Thyroid gland (tissue), 4 donors: ENCODE measurements at places on chromosomes 4 and X. TPM values are rescaled to one million over a fixed set of nuclear protein-coding genes. Genes with fewer than 3 reads are reported as not detected.

Gene RHOH
- 0.67 TPM for total RNA-seq

Gene POLN
- 3.3 TPM for total RNA-seq

DNA sequence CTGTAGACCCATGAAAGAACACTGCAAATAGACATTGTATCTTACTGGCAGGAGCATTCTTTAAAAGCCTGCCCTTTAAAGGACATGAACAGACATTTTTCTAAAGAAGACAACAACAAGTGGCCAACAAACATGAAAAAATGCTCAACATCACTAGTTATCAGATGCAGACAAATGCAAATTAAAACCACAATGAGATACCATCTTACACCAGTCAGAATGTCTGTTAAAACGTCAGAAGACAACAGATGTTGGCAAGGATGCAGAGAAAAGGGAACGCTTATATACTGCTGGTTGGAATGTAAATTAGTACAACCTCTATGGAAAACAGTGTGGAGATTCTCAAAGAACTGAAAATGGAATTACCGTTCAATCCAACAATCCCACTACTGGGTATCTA is 77.2 kb downstream of the ATP10D start:
- H3K4me1 ChIP-seq = no peaks in the 10 kb centered on the region
- no peaks in the 10 kb centered on the region for H3K27me3 ChIP-seq
- H3K4me3 ChIP-seq = no peak overlapping the region
- H3K36me3 ChIP-seq = peaks cover 8% of the 10 kb centered on the region

- no peak for DNase-seq
- H3K4me3 ChIP-seq = no peak overlapping the region
- H3K27ac ChIP-seq = no peak overlapping the region
- H3K27me3 ChIP-seq = no peaks in the 10 kb centered on the region
- H3K36me3 ChIP-seq = no peaks in the 10 kb centered on the region
Observed at GRCh38 chrX:6708676-6709380, 173.9 kb upstream of the VCX3A start.

DNA sequence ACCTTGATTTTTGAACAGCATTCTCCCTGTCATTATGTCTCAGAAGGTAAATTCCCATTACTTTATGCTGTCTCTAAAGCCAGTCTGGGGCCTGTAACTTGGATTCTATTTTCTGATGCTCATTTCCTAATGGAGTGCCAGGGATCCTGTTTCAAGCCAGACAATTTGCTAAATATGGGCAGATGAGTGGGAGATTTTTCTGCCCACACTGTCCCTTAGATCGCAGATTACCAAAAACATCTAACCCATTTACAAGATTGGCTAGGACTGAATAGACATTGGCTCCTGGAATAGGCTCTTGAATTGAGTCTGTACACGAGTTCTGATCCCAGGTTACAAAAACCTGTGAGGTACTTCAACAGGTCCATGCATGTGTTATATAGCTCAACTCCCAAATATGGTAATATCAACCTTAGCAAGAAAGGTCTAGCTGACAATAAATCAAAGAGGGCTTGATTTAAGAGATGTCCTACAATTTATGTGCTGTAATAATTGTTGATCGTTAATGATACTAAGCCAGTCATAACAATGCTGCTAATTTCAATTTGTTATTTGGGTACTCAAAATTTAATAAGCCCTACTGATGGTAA is 5.7 kb downstream of the GPC3 start:
- DNase-seq = no peak
- H3K36me3 ChIP-seq = no peaks in the 10 kb centered on the region
- H3K4me3 ChIP-seq = no peak overlapping the region
- no peak overlapping the region for H3K27ac ChIP-seq
- H3K27me3 ChIP-seq = peaks cover 4% of the 10 kb centered on the region

- no peaks in the 10 kb centered on the region for H3K27me3 ChIP-seq
- H3K4me3 ChIP-seq = no peak overlapping the region
- H3K4me1 ChIP-seq = no peaks in the 10 kb centered on the region
- no peak for DNase-seq
- H3K36me3 ChIP-seq = no peaks in the 10 kb centered on the region
- no peak overlapping the region for H3K27ac ChIP-seq
Observed at GRCh38 chrX:122666601-122667000, 517.5 kb upstream of the GRIA3 start.

DNA sequence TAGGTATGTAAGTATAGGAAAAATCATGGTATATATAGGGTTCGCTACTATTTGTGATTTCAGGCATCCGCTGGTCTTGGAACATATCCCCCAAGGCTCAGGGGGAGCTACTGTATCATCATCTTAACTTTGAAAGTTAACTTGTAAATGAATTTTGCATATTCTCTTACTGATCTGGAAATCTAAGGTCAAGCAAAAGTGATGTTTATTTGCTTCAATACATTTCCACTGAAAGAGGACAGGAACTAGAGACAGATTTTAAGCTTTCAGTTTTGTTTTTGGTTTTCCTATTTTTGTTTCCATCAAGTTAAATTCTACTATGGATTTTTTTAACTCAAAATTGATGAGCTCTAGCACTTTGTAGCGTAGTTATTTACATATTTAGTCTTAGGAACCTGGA is 56.2 kb downstream of the NAF1 start:
- H3K27me3 ChIP-seq = no peaks in the 10 kb centered on the region
- H3K27ac ChIP-seq = no peak overlapping the region
- H3K4me3 ChIP-seq = no peak overlapping the region
- DNase-seq = no peak

- H3K36me3 ChIP-seq = peaks cover 29% of the 10 kb centered on the region
- H3K4me1 ChIP-seq = no peaks in the 10 kb centered on the region
- no peak overlapping the region for H3K4me3 ChIP-seq
Observed at GRCh38 chr4:3145234-3145924, 70.9 kb downstream of the HTT start.

DNA sequence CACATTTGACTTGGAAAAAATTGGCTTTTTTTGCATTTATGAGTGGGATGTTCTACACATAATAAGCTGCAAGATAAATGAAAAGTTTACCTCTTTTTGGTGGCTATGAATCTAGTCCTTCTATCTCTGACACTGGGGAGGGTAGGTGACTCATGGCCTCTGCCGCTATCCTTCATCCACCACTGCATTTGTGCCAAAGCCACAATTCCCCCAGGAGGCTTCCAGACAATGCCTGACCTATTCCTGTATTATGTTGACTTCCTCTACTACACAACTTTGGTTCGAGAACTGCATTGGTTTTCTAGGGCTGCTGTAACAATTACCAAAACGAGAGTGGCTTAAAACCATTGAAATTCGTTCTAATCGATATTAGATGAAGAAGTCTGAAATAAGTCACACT is 245.6 kb downstream of the TRAM1L1 start:
- H3K27ac ChIP-seq = no peak overlapping the region
- no peak for DNase-seq
- H3K27me3 ChIP-seq = no peaks in the 10 kb centered on the region
- H3K36me3 ChIP-seq = no peaks in the 10 kb centered on the region

DNA sequence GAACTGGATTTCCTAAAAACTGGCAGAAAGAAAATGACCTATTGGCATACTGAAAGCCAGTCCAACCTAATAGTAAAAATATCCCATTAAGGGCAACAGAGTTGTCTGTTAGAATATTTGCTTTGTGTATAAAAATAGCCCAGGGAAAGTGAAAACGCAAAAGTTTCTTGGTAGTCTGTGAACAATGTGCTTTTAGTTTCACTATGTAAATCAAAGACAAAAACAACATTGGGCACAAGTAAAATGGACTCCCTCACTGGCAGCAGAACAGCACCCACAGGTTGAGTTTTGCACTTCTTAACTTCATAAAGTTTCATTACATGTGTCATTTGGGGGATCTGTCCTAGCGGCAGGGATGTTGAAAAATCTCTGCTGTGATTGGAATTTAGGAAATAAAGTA is 4.3 kb upstream of the FGG start:
- H3K36me3 ChIP-seq = no peaks in the 10 kb centered on the region
- H3K27me3 ChIP-seq = no peaks in the 10 kb centered on the region
- H3K4me3 ChIP-seq = no peak overlapping the region
- H3K27ac ChIP-seq = no peak overlapping the region
- no peaks in the 10 kb centered on the region for H3K4me1 ChIP-seq
- no peak for DNase-seq

- no peaks in the 10 kb centered on the region for H3K27me3 ChIP-seq
- no peaks in the 10 kb centered on the region for H3K4me1 ChIP-seq
- no peaks in the 10 kb centered on the region for H3K36me3 ChIP-seq
- no peak overlapping the region for H3K27ac ChIP-seq
- no peak overlapping the region for H3K4me3 ChIP-seq
- DNase-seq = no peak
Observed at GRCh38 chr4:101122019-101122418, 225.3 kb downstream of the PPP3CA start.

DNA sequence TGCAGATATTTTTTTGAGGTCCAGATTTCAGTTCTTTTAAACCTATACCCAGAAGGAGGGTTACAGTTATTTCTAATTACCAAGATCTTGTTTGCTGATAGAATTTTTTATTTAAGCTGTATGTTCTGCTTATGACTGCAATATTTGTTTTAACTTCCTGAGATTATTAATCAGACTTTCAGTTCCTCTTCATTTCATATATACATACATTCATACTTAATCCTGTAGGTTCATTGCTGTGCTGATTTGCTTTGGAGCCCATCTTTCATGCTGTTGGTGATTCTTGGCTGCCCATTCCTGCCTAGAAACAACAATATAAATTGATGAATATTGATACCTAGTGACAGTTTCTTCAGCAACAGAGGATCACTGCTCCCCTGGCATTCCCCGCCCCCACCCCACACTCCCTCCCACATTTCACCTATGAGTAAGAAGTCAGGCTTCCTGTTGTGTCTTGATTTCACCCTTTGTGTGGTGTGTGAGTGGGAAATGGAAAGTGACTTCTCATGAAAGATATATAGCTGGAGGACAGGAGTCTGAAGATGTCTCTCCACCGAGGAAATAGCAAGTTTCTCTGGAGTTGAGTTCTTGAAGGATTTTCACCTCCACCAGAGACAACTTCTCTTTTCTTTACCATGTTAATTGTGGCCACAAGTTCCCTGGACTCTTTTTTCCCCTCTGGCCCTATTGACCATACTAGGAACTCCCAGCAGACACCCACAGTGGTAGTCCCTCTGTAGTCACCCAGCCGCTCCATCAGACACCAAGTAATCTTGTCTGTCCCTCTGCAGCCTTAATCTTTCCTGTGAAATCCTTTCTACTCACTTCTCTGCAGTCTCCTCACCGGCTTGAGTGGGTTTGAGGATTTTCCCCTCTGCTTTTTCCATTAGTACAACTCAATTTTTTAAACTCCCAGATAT is 118.4 kb downstream of the ASB9 start:
- no peaks in the 10 kb centered on the region for H3K27me3 ChIP-seq
- no peaks in the 10 kb centered on the region for H3K36me3 ChIP-seq
- no peaks in the 10 kb centered on the region for H3K4me1 ChIP-seq
- H3K27ac ChIP-seq = no peak overlapping the region
- no peak for DNase-seq

DNA sequence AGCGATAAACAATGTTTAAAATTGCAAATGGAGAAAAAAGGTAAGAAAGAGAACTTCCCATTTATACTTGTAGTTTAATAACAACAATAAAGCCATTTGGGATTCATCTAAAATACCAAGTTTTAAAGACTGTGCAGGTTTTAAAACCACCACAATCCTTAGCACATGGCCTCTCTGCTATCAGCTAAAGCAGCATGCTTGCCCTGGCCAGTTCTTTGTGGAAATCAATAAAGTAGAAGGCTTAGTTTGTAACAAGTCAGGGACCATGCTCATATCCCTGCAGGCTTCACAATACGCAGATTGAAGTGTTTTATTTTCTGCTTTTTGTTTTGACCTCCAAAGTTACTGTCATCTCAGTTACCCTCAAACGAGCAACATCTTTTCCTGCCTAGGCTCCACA is 249.5 kb downstream of the INPP4B start:
- H3K4me3 ChIP-seq = no peak overlapping the region
- no peak overlapping the region for H3K27ac ChIP-seq
- DNase-seq = no peak
- H3K36me3 ChIP-seq = no peaks in the 10 kb centered on the region
- no peaks in the 10 kb centered on the region for H3K27me3 ChIP-seq
- no peaks in the 10 kb centered on the region for H3K4me1 ChIP-seq

DNA sequence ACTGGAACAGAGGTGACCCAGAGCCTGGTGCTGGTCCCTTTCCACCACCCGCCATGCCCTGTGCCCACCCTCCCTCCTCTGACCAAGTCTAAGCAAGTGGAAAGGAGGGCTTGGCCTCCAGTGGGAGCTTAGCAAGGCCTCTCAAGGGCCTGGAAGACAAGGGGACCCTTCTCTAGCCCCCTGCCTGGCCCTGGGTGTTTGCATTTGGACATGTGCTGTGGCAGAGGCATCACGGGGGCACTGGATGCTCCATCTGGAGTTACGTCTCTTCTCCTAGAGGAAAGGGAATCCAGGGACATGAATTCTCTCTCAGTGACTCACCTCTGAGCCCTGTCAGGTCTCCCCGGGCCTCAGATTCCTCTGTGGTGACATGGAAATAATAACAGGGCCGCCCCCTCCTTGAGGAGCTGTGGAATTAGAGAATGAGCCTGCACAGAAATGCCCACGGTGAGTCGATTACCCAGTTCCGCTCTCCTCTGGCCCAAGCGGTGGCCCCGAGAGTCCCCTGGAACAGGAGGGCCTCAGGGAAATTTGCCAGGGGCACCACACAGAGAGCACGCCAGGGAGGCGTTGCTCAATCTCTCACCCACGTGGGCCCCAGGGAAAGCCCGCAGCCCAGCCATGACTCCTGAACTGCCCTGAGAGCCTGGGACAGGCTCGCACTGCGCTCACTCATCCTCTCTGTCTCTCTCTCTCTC is 189.6 kb downstream of the BCOR start:
- no peaks in the 10 kb centered on the region for H3K36me3 ChIP-seq
- no peaks in the 10 kb centered on the region for H3K27me3 ChIP-seq
- no peak overlapping the region for H3K4me3 ChIP-seq
- peak; percentile 87 for DNase-seq
- peak overlapping the region; percentile 70 for H3K27ac ChIP-seq

GRCh38 chrX:155841232-155841631 is 39.9 kb upstream of the VAMP7 start:
- H3K36me3 ChIP-seq = no peaks in the 10 kb centered on the region
- no peak overlapping the region for H3K27ac ChIP-seq
- H3K27me3 ChIP-seq = no peaks in the 10 kb centered on the region
- H3K4me1 ChIP-seq = no peaks in the 10 kb centered on the region
- DNase-seq = no peak

- no peaks in the 10 kb centered on the region for H3K36me3 ChIP-seq
- DNase-seq = no peak
- H3K4me3 ChIP-seq = no peak overlapping the region
- no peaks in the 10 kb centered on the region for H3K27me3 ChIP-seq
Observed at GRCh38 chr4:175813821-175814220, 1.8 kb upstream of the GPM6A start.

DNA sequence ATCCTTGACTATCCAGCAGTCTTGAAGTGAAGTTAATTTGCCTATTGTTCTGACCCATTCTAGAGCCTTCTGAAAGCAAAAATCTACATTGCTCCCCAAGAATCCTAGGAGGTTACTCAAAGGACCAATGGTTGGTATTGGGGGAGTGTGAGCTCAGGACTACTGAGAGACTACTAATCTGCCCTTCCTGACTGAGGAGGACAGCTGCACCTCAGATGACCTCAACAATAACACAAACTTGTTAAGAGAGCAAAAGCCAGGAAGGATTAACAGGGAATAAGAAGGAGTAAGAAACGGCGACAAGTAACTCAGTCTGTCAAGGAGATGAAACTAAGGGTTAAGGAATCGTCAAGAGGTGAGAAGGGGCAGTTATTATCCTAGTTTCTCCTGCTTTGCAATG is 43.4 kb downstream of the IDS start:
- H3K4me3 ChIP-seq = no peak overlapping the region
- no peak overlapping the region for H3K27ac ChIP-seq
- no peaks in the 10 kb centered on the region for H3K36me3 ChIP-seq
- DNase-seq = no peak
- H3K27me3 ChIP-seq = no peaks in the 10 kb centered on the region
